ENCODE measurements at places on chromosomes 5 and 9.

- DNase-seq = no peak
Observed at GRCh38 chr5:148844433-148845280, 18.2 kb downstream of the ADRB2 start.

DNA sequence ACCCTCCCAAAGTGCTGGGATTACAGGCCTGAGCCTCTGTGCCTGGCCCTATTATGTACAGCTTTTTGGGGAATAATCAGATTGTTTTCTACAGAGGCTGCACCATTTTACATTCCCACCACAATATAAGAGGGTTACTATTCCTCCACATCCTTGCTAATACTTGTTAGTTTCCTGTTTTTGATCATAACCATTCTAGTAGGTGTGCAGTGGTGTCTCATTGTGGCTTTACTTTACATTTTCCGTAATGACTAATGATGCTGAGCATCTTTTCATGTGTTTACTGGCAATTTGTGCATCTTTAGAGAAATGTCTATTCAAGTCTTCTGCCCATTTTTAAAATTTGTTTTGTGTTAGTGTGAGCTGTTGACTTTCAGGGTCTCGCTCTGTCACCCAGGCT lies 18.3 kb downstream of the PTPN3 start:
- DNase-seq = no peak

- DNase-seq = no peak
Observed at GRCh38 chr5:72328172-72328571, 8.0 kb downstream of the PTCD2 start.

- peak; percentile 98 for DNase-seq
Observed at GRCh38 chr9:114953959-114954358, 23.6 kb upstream of the TNFSF8 start.

GRCh38 chr5:35152733-35153132 lies 77.6 kb downstream of the PRLR start:
- no peak for DNase-seq

GRCh38 chr5:167478188-167478587 lies 813.3 kb upstream of the WWC1 start:
- peak; percentile 24 for DNase-seq

GRCh38 chr9:87725356-87725899 lies 491 bp upstream of the CTSL start:
- no peak for DNase-seq

GRCh38 chr5:158751961-158752655 lies 347.6 kb downstream of the EBF1 start:
- no peak for DNase-seq

GRCh38 chr5:78821536-78822021 lies 163.5 kb downstream of the ARSB start:
- DNase-seq = no peak

DNA sequence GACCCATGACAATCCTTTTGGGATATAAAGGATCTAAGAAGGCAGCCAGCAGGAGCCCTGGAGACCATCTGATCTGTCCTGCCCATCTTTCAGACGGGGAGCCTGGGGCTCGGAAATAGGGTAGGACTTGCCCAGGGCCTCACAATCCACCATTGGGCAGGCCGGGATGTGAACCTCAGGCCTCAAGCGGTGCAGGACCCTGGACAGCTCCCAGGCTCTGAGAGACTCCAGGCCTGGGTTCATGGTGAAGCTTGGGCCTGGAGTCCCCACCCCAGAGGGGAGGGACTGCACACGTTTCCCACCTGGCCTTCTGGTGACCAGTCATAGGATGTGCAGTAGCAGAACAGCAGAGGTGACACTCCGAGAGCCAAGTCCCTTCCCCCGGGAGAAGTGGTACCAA lies 36.6 kb upstream of the RAPGEF1 start:
- no peak for DNase-seq
